ENCODE measurements at places on chromosomes 5 and 9. TPM values are rescaled to one million over a fixed set of nuclear protein-coding genes. Genes with fewer than 3 reads are reported as not detected.

PCDHB9 gene
- 1.5 TPM for total RNA-seq

GRXCR2 gene
- not detected for total RNA-seq

PLAC8L1 gene
- total RNA-seq: not detected

F12 gene
- not detected for total RNA-seq

TEX53 gene
- not detected for total RNA-seq

LRRC14B gene
- total RNA-seq: not detected

Measured in esophagus muscularis mucosa (tissue), 4 donors.